Hematopoietic multipotent progenitor cell treated with erythropoietin and hydrocortisone succinate and interleukin-3 and kit ligand, for 15 days (in vitro differentiated cells): ENCODE measurements at places on chromosomes 13 and 19.

DNA sequence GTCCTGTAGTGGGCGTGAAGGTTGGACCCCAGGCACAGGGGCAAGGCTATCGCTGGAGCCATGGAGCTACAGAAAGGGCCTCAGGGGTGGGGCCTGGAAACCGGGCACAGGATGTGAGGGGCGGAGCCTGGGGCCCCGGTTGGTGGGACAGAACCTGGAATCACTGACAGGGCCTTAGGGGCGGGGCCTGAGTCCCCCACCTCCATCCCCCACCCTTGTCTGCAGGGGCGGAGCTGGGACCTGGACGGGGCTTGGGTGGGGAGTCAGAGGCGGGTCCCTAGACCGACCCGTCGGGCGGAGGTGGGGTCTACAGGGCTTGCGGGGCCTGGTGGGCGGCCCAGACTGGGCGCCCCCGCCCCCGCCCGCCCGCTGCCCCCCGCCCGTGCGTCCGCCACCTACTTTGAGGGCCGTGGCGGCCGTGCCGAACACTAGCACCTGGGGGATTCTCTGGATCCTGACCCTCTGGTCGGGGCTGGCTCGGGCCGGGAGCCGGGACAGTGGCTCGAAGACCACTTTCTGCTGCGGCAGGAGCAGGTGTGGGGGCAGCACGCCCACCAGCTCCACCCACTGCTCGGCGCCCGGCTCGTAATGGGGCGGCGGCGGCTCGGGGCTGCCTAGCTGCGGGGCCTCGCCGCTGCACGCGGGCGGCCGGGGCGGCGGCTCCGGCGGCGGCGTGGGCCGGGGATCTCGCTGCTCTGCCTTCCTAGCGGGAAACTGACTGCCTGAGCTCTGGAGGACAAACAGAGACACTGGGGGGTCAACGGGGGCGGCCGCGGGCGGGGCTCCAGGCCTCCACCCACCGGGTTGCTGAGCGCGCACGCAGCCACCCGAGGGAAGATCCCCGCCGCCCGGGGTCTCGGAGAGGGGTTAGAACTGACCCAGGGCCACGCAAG is 26.3 kb downstream of the DCAF15 start:
- no peak for DNase-seq

DNA sequence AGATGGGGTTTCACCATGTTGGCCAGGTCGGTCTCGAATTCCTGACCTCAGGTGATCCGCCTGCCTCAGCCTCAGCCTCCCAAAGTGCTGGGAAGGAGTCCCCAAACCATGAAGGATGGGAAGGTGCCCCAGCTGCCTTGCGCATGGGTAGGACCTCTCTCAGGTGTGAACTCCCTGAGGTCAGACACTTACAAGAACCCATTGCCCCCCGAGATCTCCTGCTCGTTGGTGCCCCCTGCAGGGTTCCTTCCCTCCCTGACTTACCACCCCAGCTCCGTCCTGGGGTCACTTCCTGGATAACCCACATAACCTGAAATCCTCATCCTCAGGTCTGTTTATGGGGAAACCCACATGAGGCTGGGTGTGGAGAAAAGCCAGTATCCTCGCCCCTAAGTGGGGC is 41.7 kb downstream of the UNC13A start:
- no peak for DNase-seq

DNA sequence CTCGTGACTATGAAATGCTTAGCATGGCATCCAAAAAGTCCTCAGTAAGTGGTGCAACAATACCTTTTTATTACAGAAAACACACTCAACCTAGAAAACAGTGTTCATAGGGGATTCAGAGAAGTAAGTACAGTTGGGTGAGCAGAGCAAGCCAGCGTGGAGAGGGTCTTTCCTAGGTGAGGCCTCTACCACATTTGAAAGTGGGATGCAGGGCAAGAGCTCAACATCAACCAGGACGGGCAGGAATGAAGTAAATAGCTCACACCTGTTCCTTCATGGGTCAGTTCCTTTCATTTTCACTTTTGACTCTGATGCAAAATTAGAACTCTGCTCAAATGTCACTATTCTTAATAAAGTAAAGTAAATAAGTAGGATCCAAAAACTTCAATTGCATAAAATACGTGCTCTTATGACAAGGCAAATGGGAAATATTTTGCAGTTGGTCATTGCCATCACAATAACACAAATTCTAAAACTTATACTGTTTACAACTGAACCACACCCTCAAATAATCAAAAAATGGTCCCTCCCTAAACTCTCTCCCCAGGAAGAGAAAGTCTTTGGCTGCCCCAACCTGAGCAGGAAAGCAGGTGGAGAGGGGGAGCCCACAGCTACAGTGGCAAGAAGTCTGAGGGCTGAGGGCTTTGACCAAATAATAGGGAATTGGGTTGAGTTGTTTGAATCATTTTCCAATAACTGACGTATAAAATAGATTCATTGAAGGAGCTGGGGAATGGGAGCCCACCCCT is 20.2 kb downstream of the CHAMP1 start:
- no peak for DNase-seq

GRCh38 chr13:30895773-30896172 is 10.3 kb upstream of the MEDAG start:
- no peak for DNase-seq
